ENCODE measurements at places on chromosomes 7 and 10.

- DNase-seq, result no peak
Observed at GRCh38 chr10:30017966-30018365, 41.4 kb downstream of the JCAD start.

- no peak for DNase-seq
Observed at GRCh38 chr10:50566150-50566549, 57.6 kb downstream of the SGMS1 start.

GRCh38 chr10:80739963-80740715 is 202.4 kb downstream of the SH2D4B start:
- DNase-seq, result no peak

DNA sequence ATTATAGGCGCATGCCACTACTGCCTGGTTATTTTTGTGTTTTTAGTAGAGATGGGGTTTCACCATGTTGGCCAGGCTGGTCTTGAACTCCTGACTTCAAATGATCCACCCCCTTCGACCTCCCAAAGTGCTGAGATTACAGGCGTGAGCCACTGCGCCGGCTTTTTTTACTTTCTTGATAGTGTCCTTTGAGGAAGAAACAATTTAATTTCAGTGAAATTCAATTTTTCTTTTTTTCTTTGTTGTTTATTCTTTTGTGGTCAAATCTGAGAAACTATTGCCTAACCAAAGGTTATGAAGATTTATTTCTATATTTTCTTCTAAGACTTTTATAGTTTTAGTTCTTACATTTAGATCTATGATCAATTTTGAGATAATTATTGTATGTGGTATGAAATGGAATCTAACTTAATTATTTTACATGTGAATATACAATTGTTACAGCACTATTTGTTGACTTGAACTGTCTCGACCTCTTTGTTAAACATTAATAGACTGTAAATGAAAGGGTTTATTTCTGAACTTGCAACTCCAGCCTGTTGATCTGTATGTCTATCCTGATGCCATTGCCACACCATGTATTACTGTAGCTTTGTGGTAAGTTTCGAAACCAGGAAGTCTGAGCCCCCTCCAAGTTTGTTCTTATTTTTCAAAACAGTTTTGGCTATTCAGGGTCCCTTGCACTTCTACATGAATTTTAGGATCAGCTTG is 19.8 kb upstream of the RASSF4 start:
- no peak for DNase-seq

DNA sequence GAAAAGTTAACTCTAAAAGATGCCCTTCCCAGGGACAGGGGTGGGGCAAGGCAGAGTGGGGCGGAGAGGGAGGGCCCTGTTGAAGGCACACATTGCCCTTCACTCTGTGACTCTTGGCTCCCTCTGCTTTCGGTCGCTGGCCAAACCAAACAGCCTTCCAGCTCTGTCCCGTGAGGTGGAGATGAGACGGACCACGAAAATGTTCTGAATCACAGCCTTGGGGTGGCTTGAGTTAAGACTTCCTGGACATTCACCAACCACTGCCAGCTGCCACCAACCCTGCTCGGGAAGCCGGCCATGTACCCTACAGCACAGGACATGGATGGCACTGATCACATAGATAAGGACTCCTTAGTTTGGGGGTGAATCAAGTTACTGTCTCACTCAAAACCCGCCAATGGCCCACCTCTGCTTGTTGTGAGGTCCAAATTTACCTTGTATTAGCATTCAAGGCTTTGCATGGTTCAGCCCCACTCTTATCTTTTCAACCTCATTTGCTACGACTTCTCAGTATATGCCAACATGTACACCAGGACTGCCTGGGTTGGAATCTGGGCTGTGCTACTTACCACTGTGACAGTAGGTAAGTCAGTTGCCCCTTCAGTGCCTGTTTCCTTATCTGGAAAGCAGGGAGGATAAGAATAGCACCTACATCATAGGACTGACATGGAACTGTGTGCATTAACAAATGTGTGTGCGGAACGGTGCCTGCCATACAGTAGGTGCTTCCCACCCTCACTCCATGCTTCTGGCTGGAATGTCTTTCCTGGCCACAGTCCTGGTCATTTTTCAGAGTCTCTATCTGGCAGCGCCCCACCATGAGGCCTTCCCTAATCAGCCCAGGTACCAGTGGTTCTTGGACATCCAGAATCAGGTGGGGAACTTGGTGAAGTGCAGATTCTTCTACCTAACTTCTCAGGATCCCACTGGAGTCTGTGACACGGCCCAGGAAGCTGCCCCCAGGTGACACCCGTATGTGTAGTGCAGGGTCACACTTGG is 28.0 kb downstream of the ITPRIP start:
- DNase-seq, result peak; percentile 97

- DNase-seq, result no peak
Observed at GRCh38 chr10:33793793-33794192, 459.3 kb upstream of the NRP1 start.

- DNase-seq, result no peak
Observed at GRCh38 chr7:70942791-70943190, 189.2 kb upstream of the GALNT17 start.

GRCh38 chr10:7192831-7193361 is 217.9 kb downstream of the SFMBT2 start:
- no peak for DNase-seq

GRCh38 chr7:23468526-23469149 is 1.7 kb downstream of the IGF2BP3 start:
- peak; percentile 9 for DNase-seq

GRCh38 chr7:143393267-143394041 is 12.3 kb downstream of the ZYX start:
- DNase-seq, result no peak

DNA sequence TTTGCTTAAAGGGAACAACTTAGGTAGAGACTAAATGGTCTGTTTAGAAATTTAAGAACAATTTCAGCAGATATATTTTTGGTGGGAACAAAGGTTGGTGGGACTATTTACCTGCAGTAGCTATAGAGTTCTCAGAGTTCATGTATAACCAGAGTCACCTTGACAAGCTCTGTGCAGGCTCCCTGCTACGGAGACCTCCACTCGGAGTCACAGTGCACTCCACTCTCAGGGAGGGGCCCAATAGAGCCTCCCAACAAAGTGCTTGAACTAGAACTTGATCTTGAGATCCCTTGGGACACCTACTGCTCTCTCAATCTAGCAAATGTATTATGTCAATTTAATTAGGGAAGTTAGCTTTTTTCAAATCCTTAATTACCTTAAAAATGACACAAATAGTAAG is 2.3 kb downstream of the MYPN start:
- DNase-seq, result no peak

GRCh38 chr7:157282141-157282801 is 54.5 kb upstream of the DNAJB6 start:
- DNase-seq, result no peak

DNA sequence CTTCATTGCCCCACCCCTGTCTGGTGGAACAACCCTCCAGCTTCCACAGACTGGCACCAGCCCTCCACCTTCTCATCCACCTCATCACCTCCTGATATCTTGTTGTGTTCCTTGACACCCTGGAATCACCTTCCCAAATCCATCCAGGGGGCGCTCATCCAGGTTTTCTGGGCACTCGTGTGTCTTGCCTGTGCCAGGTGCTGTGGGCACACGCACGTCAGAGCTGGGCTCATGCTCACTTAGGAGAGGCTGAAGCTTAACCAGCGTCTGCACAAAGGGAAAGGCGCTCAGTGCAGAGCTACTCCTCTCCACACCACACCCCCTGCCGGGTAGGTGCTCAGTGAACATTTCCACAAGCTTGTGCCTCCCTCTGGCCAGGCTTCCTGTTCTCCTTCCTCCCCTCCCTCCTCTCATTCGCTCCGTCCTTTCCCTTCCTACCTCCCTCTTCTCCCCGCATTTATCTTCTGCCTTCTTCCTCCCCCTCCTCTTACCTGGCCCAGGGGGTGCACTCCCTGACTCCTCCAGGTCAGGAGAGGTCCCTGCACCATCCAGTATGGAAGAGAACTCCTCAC is 4.8 kb downstream of the ADCYAP1R1 start:
- no peak for DNase-seq

Measured in MG63 (cell line).